ENCODE measurements at places on chromosomes 7 and 10. TPM values are rescaled to one million over a fixed set of nuclear protein-coding genes. Genes with fewer than 3 reads are reported as not detected.

Gene PVRIG
- 1.1 TPM for total RNA-seq

Gene PSD
- 2.3 TPM for total RNA-seq

Gene SFTPD
- not detected for total RNA-seq

Gene ZNF783
- total RNA-seq, result 22.2 TPM

Gene TMEM176B
- 2.3 TPM for total RNA-seq

Gene PPRC1
- 22.9 TPM for total RNA-seq

Gene AKR1D1
- total RNA-seq, result not detected

Gene OR6V1
- total RNA-seq, result not detected

Gene GDF2
- not detected for total RNA-seq

Gene OR2A25
- not detected for total RNA-seq

Gene GFRA1
- 0.11 TPM for total RNA-seq

Gene CYP26C1
- 0.60 TPM for total RNA-seq

Gene MALRD1
- not detected for total RNA-seq

Gene UCMA
- not detected for total RNA-seq

Gene TACC2
- total RNA-seq, result 19.6 TPM

Gene ADRB1
- 0.48 TPM for total RNA-seq

Gene FEZF1
- total RNA-seq, result not detected

Gene TMEM72
- total RNA-seq, result not detected

Gene ANXA8
- total RNA-seq, result 172 TPM

Gene NME8
- total RNA-seq, result not detected

Gene ZNF488
- 18.1 TPM for total RNA-seq

Gene CRTAC1
- not detected for total RNA-seq

Gene SCART1
- 1.0 TPM for total RNA-seq

Gene FAM241B
- total RNA-seq, result 13.0 TPM

Gene BUB3
- 112 TPM for total RNA-seq

Gene GPR158
- total RNA-seq, result 9.0 TPM

Gene ASB10
- not detected for total RNA-seq

Gene NEBL
- total RNA-seq, result 21.9 TPM

Gene AKR1B15
- 3.2 TPM for total RNA-seq

Gene PRSS37
- total RNA-seq, result not detected

Gene CDHR3
- 8.7 TPM for total RNA-seq

Gene ANXA8L1
- total RNA-seq, result 185 TPM

Gene TMEM176A
- not detected for total RNA-seq

Gene NMT2
- total RNA-seq, result 10.9 TPM

Gene NANOS1
- 7.2 TPM for total RNA-seq

Gene HTR5A
- total RNA-seq, result not detected

Gene EEPD1
- 9.4 TPM for total RNA-seq

Gene AKR1C2
- 1,997 TPM for total RNA-seq

Gene HNRNPF
- total RNA-seq, result 267 TPM

Gene PIP
- total RNA-seq, result not detected

Gene PNLIPRP2
- total RNA-seq, result not detected

Gene SEC23IP
- 33.2 TPM for total RNA-seq

Gene PTN
- total RNA-seq, result 4.5 TPM

Gene KNDC1
- 1.7 TPM for total RNA-seq

Gene PAPSS2
- total RNA-seq, result 71.8 TPM

Gene HOXA4
- total RNA-seq, result not detected

Gene CADPS2
- 11.9 TPM for total RNA-seq

Gene OPN1SW
- not detected for total RNA-seq

Gene ACTL6B
- total RNA-seq, result not detected

Gene ANKRD61
- total RNA-seq, result not detected
